ENCODE measurements at places on chromosomes 3 and 15.

GRCh38 chr3:54309601-54310000 is 187.2 kb downstream of the CACNA2D3 start:
- DNase-seq: no peak

GRCh38 chr3:40718209-40718608 is 193.4 kb downstream of the ZNF621 start:
- no peak for DNase-seq

DNA sequence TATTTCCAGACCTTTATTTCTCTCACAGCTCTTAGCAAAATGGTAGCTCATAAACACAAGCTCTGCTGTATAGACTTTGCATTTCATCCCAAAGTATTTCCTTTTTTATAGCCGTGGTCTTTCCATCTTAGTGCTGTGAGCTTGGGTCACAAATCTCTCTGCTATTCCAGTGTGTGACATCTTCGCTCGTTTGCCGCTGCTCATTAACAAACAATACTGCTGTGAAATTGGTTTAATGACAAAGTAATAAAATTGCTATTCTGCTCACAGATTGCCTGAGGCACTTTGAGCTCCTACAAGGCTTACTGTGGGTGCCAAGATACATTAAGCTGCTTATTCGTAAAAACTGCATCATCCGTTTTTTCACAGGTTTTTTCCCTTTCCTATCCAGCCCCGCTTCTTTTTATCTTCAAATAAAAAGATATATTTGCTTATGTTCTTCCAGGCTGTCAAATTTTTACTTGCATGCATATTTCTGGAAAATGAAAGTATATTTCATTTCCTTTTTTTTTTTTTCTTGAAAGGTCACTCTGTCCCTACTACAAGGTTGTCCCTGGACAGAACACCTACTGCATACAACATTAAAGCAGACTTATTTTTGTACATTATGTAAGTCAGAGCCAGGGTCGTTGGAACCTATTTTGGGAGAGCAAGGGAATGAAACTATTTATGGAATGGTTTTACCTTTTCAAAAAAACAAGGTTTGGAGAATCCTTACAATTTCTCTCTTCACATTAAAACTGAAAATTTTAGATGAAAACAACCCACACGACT is 174.5 kb downstream of the MEIS2 start:
- DNase-seq: no peak

- DNase-seq: peak; percentile 61
Measured at GRCh38 chr3:111541911-111542483, at the start of gene CD96. Gene CD96, plus strand, starts transcription at chr3:111542197. Its CDS starts 52 bp downstream, at chr3:111542249.
